SK-N-MC (cell line): ENCODE measurements at places on chromosomes 1 and 21.
A peak's percentile ranks its signal among the peaks of the same experiment; 100 is the strongest.

GRCh38 chr21:41304068-41304720 is 12.4 kb upstream of the FAM3B start:
- no peak for DNase-seq

DNA sequence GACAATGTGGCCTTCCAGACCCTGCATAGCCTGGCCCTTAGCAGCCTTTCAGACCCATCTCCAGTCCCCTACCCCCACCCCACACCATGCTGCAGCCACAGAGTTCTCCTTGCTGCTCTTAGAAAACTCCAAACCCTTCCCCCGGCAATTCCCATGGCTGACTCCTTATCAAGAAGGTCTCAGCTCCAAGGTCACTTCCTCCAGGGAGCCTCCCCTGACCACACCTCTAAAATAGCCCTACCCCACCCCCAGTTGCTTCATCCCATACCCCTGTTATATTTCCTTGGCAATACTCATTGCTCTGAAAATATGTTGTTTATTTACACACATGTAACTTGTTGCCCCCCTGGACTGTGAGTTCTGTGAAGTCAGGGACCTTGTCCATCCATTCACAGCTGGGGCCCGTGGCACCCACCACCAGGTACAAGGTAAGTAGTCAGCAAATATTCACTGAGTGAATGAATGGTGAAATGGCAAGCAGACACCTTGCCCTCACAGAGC is 4.3 kb upstream of the ADGRB2 start:
- DNase-seq = no peak

GRCh38 chr1:87220993-87221392 is 107.7 kb upstream of the LMO4 start:
- no peak for DNase-seq

- DNase-seq = peak; percentile 28
These were observed 5.3 kb upstream of the MROH9 start for GRCh38 chr1:170929835-170930554.

GRCh38 chr1:165117482-165117881 is 239.0 kb downstream of the LMX1A start:
- DNase-seq = no peak
